ENCODE measurements at places on chromosomes 4 and X.

- no peak for DNase-seq
Measured at GRCh38 chrX:39602195-39602594, 495.6 kb downstream of the BCOR start.

DNA sequence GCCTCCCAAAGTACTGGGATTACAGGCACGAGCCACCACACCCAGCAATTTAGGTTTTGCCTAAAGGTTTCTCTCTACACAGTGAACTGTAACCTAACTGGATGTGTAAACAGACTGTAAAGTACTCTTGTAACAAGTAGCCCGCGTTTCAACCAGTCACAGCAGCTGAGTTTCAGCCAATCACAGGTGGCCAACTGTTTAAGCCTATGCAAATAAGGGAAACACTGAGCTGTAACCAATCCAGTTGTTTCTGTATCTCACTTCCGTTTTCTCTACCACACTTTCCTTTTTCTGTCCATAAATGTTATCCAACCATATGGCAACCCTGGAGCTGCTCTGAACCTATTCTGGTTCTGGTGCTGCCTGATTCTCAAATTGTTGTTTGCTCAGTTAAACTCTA is 59.9 kb downstream of the DIPK2B start:
- DNase-seq = no peak

- no peak for DNase-seq
Measured at GRCh38 chr4:87497578-87497977, 31.6 kb downstream of the SPARCL1 start.

- no peak for DNase-seq
Measured at GRCh38 chr4:18930487-18930886, 908.9 kb upstream of the LCORL start.

GRCh38 chrX:103608306-103608963 is 672 bp downstream of the TCEAL3 start:
- no peak for DNase-seq

DNA sequence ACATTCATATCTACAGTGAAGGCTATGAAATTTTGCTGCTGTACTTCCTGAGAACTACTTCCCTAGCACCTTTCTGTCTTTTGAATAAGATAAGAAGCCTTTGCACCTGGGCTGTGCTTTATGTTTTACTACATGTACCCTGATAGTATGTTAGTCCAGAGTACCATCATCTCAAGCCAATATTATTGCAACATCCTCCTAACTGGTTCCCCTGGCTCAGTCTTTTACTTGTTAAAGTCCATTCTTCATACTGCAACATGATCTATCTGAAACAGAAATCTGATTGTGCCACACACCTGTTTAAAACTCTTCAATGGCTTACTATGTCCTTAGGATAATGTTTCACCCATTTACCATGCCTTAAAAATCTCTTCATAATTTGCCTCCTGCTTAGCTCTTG is 102.3 kb downstream of the AGTR2 start:
- no peak for DNase-seq

GRCh38 chr4:6918338-6918737 is 8.7 kb downstream of the TBC1D14 start:
- no peak for DNase-seq

GRCh38 chrX:150919401-150919800 is 20.9 kb upstream of the CD99L2 start:
- DNase-seq = no peak

- DNase-seq = no peak
Measured at GRCh38 chr4:14985161-14985560, 17.1 kb upstream of the CPEB2 start.

DNA sequence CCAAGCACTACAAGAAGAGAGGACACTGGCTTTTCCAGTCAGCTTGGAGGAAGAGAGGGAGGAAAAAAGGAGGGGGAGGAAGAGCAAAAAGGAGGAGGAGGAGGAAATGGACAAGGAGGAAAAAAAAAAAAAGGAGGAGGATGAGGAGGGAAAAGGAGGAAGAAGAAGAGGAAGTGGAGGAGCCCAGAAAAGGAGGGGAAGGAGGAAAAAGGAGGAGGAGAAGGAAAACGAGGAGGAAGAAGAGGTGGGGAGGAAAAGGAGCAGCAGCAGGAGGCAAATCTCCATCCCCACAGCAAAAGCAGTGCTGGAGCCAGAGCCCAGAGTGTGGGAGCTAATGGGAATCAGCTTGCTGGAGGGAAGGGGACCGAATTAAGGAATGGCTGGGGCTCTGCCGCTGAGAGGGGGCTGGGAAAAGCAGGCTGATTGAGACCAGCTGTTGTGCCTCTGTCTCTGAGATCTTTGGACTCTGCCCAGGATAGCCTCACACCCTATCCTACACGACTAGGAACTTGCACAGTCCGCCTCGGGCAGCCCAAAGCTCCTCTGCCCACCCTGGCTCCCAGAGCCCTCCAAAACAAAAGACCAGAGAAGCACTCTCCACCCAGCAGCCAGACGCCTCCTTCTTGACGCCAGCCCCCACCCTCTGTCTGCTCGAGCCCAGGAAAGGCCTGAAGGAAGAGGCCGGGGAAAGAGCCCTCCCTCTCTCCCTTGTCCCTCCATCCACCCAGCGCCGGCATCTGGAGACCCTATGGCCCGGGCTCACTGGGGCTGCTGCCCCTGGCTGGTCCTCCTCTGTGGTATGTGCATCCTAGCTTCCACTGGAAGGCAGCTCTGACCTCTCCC is at the start of gene XPNPEP2:
XPNPEP2 (plus strand) TSS at position 514 of the 843 bp plus-strand sequence; CDS start at position 749, 235 bp downstream.
- DNase-seq = no peak

DNA sequence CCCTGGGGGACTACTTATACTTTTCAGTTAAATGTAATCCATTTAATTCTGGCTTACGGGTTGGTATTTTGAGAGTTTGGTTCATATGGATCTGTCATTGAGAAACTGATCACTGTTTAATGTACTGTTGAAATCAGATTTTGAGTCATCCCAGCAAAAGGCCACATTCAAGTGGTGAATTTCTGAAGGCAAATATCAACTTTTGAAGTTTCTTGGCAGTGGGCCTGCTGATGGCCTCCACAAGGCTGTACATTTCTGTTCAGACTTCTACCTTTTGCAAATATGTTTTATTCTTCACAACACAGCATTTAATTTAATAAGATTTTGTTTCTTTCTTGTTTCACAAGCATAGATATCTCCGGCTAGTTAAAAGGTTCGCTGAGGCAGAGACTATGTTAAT is 138.7 kb downstream of the PDGFC start:
- no peak for DNase-seq

DNA sequence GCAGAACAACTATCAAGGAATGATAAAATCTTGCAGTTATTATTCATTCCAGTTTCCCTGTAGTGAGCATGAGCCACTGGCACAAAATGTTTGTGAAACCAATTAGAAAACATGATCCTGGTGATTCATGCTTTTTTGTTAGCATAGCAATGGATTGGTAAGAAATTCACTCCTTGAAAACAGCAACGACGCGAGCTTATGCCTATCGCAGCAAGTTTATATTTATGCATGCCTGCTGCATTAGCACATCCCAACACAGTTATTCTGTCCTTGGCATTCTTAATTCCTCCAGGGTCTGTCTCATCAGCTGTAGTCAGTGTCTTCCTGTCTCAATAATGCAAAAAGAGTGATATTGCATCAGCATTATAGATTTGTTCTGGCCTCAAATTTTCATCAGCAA is 975.9 kb downstream of the STIM2 start:
- DNase-seq = no peak

- peak; percentile 71 for DNase-seq
Measured at GRCh38 chr4:188107931-188108843, 1.2 kb downstream of the TRIML2 start.

GRCh38 chrX:107713543-107714205 is 61.9 kb downstream of the TSC22D3 start:
- DNase-seq = no peak

DNA sequence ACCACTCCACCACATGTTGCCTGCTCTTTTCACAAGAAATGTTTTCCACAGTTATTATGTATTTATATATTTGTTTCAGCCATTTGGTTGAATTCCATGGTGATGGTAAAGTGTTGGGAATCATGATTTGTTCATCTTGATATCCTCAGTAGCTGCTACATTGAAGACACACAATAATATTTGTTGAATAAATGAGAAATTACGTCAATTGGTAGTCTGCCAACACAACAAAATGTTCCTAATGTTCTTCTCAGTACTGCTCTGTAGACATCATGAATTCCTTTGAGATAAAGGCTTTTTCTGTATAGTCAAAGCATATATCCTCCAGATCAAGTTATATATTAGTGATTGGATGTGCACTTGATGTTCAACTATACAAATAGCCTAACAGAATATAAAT is 29.5 kb downstream of the CXXC4 start:
- DNase-seq = no peak

GRCh38 chrX:120736989-120737388 is 107.1 kb upstream of the C1GALT1C1 start:
- DNase-seq = peak; percentile 15

DNA sequence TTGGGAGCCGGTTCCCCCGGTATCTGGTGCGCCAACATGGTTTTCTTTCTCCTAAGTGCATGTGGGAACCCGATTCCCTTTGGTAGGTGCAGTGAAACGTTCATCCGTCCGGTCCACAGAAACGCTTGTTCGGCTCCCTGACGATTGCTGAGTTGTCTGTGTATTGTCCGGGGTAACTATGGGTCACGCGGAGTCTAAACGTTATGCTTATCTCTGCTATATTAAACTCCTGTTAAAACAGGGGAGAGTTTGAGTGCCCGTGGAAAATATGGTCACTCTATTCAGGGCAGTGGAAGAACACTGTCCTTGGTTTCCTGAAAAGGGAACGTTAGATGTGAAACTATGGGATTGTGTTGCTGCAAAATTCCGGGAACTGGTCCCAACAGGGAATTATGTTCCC is 32.4 kb upstream of the MGST2 start:
- DNase-seq = no peak

GRCh38 chr4:158657291-158657690 is 14.4 kb downstream of the C4orf46 start:
- no peak for DNase-seq

DNA sequence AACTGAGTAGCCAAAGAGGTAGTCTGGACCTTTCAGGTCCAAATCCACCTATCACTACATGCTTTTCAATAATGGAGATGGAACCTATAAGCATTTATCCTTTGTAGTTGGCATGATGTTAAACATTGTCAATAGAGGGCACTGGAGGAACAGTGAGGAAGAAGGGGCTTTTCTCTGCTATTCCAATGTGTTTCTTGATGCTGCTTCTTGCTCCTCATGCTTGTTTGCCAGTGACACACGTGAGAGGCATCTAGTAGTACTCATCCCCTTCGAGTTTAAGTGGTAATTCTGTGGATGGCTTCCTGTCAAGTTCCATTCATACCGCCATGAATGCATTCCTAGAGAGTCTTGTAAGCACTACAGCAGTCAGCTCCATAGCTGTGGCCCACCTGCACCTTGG is 84.0 kb downstream of the NAA11 start:
- no peak for DNase-seq

GRCh38 chrX:11438767-11439166 is 145.6 kb downstream of the AMELX start:
- DNase-seq = no peak

DNA sequence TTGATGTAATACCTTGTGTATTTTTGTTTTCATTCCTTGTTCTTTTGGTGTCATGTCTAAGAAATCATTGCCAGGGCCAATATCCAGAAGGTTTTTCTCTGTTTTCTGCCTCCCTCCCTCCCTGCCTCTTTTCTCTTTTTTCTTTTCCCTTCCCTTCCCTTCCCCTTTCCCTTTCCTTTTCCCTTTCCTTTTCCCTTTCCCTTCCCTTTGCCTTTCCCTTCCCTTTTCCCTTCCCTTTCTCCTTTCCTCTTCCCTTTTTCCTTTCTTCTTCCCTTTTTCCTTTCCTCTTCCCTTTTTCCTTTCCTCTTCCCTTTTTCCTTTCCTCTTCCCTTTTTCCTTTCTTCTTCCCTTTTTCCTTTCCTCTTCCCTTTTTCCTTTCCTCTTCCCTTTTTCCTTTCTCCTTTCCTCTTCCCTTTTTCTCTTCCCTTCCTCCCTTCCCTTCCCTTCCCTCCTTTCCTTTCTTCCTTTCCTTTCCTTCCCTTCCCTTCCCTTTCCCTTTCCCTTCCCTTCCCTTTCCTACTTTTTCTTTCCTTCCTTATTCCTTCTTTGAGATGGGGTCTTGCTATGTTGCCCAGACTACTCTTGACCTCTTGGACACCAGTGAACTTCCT is 646.1 kb downstream of the RAPGEF2 start:
- DNase-seq = no peak

- peak; percentile 24 for DNase-seq
Measured at GRCh38 chr4:72302981-72303704, 265.9 kb downstream of the ADAMTS3 start.

- DNase-seq = no peak
Measured at GRCh38 chrX:72100824-72101351, 30.8 kb downstream of the RTL5 start.

GRCh38 chrX:48025561-48025960 is 18.8 kb downstream of the SPACA5 start:
- DNase-seq = peak; percentile 72

GRCh38 chr4:75683482-75684155 is 10.4 kb upstream of the G3BP2 start:
- DNase-seq = no peak

- DNase-seq = no peak
Measured at GRCh38 chr4:59565836-59566235, 1634.3 kb upstream of the ADGRL3 start.

GRCh38 chr4:25095837-25096236 is 64.4 kb downstream of the SEPSECS start:
- DNase-seq = no peak

GRCh38 chr4:82480771-82481505 is 50.5 kb downstream of the ENOPH1 start:
- no peak for DNase-seq

DNA sequence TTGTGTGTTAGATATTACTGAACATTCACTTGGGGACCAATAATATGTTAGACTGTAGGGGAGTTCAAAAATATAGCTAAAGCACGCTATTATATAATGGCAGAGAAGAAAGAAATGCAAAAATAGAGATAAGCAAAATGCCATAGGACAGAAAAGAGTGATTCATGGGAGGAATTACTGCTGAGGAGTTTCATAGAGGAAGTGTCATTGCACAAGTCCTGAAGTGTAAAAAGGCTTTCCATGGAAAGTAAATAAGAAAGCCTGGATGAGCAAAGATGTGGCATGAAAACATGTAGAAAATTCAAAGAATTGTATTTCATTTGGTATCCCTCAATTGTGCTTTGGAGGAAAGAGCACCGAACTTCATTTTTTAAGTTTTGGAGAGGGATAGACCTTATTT is 14.5 kb downstream of the HMGB2 start:
- no peak for DNase-seq

- DNase-seq = no peak
Measured at GRCh38 chrX:103148075-103148474, 55.1 kb upstream of the NXF3 start.

DNA sequence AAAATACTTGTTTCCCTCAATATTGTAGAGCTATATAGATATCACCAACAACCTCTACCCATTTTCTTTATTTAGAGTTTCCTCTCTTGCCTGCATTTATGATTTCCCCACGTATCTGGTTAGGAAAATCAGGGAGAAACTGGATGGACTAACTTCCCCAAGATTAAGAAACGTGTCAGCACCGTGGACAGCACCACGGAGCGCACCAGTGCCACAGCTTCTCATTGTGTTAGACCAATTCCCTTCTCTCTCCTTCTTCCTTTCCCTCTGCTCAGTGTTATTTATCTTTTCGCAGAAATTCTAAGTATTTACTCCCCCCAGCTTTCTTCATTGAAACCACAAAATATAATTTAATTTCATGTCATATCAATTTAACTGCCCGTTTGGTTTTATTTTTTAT is 568.6 kb upstream of the BOD1L1 start:
- no peak for DNase-seq
